Activated CD4-positive, alpha-beta T cell treated with anti-CD3 and anti-CD28 coated beads for 1 hour (primary cell): ENCODE measurements at places on chromosomes 16 and 17.

- DNase-seq = no peak
These were observed 388.5 kb downstream of the CNTNAP4 start for GRCh38 chr16:76665571-76666275.

- no peak for DNase-seq
These were observed 20.3 kb downstream of the ADCY7 start for GRCh38 chr16:50286681-50287080.

DNA sequence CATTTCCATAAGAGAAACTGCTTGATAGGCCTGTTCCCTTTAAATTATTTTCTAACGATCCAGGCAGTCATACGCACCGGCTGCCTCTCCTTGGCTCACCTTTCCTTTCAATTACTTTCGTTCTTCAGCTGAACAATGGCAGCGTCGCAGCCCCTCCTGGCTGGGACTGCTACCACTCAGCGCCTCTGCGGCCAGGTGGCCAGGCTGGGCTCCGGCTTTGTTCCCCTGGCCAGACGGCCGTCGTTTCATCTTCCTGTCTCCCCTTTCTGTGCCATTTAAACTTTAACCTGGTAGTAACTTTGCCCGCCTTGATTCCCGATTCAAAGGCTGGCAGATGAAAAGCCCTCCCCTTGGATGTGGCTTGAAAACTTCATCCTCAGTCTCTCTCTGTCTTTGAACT is 79.0 kb downstream of the C16orf78 start:
- DNase-seq = no peak

GRCh38 chr16:66774981-66775380 is 23.6 kb upstream of the DYNC1LI2 start:
- no peak for DNase-seq

GRCh38 chr17:51365090-51365489 is 104.7 kb downstream of the UTP18 start:
- DNase-seq = no peak

DNA sequence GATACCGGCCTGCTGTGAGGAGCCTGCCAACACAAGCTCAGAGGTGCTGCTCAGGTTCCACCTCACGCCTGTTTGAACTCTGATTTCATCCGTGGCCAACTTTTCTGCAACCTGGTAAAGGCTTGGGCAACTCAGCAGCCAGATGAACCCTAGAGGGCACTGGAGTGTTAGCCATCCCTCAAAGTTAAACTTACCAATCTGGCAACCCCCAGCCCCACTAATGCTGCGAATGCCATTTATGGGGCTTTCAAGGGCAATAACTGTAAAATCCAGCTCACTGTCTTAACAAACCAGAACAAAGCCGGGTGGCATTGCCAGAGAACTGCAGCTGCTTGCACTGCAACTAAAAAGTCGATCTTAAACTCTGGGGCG is 105.5 kb downstream of the AXIN2 start:
- no peak for DNase-seq

DNA sequence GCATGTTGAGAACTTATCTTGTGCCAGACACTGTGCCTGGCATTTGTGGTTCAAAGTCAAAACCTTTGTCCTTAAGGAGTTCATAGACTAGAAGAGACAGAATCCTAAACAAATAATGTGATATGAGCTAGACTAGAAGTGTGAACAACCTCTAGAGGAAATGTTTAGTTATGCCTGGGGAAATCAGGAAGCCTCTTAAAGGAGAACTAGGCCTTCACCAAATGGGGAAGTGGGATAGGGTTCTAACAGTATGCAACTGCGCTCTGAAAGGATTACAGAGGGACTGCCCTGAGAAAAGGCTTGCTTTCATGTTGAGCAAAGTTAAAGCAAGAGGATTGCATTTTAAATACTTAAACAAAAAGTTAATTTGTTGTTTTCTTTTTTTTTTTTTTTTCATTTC is 4.9 kb downstream of the RUNDC1 start:
- DNase-seq = no peak

- no peak for DNase-seq
These were observed 584.7 kb downstream of the WWOX start for GRCh38 chr16:78684030-78684611.

DNA sequence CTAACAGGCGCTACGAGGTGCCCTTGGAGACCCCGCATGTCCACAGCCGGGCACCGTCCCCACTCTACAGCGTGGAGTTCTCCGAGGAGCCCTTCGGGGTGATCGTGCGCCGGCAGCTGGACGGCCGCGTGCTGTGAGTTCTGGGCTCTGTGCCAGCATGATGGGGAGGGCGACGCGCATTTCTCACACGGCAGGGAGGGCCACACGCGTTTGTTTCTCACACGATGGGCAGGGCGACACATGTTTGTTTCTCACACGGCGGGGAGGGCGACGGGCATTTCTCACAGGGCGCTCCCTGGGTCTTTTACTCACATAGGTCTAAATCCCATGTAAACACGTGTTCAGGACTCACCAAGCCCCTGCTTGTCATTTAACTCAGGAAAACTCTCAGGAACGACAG is 4.4 kb downstream of the GAA start:
- no peak for DNase-seq

GRCh38 chr16:59295993-59296736 is 562.0 kb upstream of the GOT2 start:
- no peak for DNase-seq

GRCh38 chr16:81210807-81211206 is 27.7 kb upstream of the BCO1 start:
- no peak for DNase-seq

DNA sequence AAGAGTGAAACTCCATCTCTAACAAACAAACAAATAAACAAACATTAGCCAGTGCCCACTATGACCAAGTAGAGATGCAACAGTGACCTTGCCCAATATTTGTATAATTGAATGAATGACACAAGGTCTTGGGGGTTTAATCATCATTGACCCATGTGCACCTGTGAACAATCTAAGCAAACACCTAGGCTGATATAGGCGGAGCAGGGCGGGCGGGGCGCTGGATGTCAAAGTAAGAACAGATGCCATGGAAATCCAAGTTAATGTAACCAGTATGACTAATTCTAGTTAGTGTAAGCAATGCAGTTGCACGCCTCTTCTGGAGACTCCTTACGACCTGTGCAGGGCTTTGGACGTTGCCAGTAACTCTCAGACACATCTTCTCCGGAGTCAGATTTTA is 17.6 kb downstream of the RCVRN start:
- no peak for DNase-seq

DNA sequence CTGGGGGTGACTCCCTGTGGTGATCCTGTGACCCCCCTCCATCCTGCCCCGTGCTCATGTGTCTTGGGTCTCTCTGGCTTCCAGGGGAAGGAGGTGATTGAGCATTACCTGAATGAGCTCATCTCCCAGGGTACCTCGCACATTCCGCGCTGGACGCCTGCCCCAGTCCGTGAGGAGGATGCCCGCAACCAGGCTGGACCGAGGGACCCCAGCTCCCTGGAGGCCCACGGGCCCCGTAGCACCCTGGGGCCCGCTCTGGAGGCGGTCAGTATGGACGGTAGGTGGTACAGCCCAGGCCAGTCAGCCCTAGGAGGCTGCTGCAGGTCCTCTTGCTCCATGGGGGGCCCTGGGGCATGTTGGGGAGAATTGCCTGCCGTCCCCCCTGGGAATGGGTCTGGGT is 33.6 kb downstream of the SEC14L5 start:
- DNase-seq = no peak

DNA sequence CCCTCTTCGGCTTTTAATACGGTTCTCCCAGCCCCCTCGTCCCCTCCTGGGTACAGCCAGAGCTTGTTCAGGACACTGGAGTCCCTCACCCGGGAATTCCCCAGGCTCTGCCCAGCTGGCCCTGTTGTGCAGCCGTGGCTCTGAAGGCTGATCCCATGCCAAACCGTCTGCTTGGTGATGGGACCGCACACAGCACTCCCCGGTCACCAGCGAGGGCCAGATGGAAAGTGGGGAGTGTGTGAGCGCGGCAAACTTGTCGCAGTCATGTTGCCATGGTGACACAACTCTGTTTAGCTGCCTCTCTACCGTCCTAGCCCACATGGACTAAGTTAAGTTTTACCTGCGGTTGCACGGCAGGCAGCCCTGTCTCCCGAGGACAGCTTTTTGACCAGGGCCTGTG is 107.9 kb downstream of the RAP1GAP2 start:
- DNase-seq = no peak

GRCh38 chr17:37769050-37769449 is 24.2 kb upstream of the HNF1B start:
- DNase-seq = no peak

DNA sequence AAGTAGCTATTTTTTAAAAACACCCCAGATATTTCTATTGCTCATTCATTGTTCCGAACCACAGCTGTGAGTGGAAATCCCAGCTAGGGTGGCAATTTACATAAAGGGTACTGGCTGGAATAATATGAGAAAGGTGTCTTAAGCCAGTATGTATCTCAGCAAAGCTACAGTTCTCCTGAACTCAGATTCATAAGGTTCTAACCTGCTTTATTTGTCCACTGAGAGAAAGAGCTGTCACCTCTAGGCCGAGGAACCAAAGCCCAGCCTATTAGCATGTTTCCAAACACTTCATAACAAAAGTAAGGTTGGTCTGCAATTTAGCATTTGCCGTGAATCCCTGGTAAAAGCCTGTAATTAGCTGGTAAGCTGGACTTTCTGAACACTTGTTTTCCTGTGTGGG is 57.0 kb upstream of the CLEC19A start:
- DNase-seq = no peak

DNA sequence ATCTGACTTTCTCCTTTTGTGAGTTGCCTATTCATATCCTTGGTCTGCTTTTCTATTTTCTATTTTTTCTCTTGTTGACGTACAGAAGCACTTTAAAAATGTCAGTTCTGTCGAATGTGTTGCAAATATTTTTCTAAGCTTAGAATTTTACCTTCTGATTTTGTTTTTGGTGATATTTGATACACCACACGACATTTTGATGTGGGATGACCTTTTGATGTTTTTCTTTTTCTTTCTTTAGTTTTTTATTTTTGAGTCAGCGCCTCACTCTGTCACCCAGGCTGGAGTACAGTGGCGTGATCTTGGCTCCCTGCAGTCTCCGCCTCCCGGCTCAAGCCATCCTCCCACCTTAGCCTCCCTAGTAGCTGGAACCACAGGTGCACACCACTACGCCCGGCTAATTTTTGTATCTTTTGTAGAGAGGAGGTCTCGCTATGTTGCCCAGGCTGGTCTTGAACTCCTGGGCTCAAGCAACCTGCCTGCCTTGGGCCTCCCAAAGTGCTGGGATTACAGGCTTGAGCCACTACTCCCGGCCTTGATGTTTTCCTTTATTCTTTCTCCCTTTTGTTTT is 39.6 kb downstream of the WSB1 start:
- no peak for DNase-seq

GRCh38 chr16:89054261-89054661 is 39.4 kb upstream of the ACSF3 start:
- no peak for DNase-seq

GRCh38 chr16:89827383-89828198 is 684 bp upstream of the SPIRE2 start:
- no peak for DNase-seq

DNA sequence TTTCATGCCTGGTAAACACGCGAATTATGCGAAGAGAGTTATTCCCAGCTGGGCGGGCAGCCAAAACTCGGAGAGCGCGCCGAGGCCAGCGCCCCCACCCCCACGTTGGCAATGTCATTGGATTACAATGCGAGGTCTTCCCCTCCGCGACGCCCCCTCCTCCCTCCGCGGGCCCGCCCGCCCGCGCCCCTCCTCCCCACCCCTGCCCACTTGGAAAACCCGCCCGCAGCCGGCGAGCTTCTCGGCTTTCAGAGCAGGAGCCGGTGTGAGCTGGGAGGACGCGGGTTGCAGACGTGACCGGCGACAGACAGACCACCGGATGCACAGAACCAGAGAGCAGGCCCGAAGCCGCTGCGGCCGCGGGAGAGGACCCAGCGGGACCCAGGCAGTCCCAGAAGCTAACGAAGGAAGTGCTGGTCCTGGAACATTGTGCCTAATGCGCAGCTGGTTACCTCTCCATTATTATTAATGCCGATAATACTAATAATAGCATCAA is 4.0 kb downstream of the NOG start:
- DNase-seq = no peak

GRCh38 chr16:46756772-46757171 is 8.6 kb upstream of the MYLK3 start:
- DNase-seq = no peak

GRCh38 chr16:70753228-70753627 is 47.7 kb downstream of the VAC14 start:
- no peak for DNase-seq

GRCh38 chr16:80208743-80209142 is 332.1 kb upstream of the DYNLRB2 start:
- DNase-seq = no peak

- no peak for DNase-seq
These were observed at the start of gene SLC6A2 for GRCh38 chr16:55655897-55656681. TSS of gene SLC6A2 (plus strand) at chr16:55655988. CDS start at chr16:55656695, 707 bp downstream.

DNA sequence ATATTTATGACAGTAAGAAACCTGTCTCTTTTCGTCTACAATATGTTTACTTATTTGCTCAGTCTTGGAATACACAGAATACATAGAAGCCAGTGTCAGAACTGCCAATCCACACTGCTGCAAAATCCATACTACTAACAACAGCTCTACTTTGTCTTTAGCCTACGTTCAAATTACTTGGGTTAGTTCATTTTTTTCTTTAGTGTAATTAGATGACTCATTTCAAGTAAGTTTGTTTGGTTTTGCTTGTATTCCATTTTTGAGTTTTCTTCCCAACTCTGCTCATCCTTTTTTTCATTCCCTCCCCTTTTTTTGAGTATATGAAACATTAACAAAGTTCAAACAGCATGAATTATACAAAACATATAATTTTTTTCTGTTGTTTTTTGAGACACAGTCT is 16.9 kb downstream of the CMC2 start:
- no peak for DNase-seq
